ENCODE measurements at places on chromosomes 4 and X.

GRCh38 chr4:7826176-7826908 lies 113.3 kb downstream of the AFAP1 start:
- no peak for DNase-seq

- no peak for DNase-seq
These were observed 805.4 kb upstream of the GALNTL6 start for GRCh38 chr4:171007618-171008390.

- DNase-seq = no peak
These were observed 3.1 kb downstream of the CT45A10 start for GRCh38 chrX:135890087-135890585.

DNA sequence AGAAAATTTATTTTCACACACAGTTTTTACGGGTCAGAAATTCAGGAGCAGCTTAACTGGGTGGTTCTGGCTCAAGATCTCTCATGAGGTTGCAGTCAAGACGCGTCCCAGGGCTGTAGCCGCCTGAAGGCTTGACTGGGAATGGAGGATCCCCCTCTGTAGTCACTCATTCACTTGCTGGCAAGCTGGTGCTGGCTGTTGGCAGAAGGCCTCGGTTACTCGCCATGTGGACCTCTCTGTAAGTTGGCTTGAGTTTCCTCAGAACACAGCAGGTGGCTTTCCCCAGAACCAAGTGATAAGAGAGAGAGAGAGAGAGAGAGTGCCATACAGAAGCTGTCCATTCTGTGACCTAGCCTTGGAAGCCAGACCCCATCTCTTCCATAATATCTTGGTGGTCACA lies 132.8 kb downstream of the DCLK2 start:
- DNase-seq = no peak

DNA sequence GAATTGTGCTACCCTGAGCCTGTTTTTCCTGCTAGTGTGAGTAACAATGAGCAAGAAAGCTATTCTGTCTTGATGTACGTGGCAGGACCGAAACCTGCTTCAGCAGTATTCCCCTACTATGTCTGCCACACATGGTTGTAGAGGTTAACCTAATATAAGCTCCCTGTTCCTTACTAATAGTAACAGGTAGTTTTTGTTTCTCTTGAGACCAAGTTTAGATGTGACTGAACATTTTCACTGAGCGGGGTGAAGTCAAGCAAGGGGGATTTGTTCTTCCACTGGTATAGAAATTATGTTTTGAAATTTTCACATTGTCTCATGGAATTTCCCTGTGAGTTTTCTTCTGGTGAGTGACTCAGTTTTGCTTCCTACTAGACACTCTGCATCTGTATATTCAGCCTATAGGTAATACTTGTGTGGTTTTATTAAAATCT lies 37.3 kb downstream of the RRAGB start:
- DNase-seq = no peak

All from NCI-H187 treated with DMSO at 0.1 percent for 48 hours (cell line).